Hepatocyte (in vitro differentiated cells): ENCODE measurements at places on chromosomes 12 and 14. TPM values are rescaled to one million over a fixed set of nuclear protein-coding genes. Genes with fewer than 3 reads are reported as not detected.
A peak's percentile ranks its signal among the peaks of the same experiment; 100 is the strongest.

CAPZA3 gene
- polyA plus RNA-seq = not detected in 2 replicates

DNA sequence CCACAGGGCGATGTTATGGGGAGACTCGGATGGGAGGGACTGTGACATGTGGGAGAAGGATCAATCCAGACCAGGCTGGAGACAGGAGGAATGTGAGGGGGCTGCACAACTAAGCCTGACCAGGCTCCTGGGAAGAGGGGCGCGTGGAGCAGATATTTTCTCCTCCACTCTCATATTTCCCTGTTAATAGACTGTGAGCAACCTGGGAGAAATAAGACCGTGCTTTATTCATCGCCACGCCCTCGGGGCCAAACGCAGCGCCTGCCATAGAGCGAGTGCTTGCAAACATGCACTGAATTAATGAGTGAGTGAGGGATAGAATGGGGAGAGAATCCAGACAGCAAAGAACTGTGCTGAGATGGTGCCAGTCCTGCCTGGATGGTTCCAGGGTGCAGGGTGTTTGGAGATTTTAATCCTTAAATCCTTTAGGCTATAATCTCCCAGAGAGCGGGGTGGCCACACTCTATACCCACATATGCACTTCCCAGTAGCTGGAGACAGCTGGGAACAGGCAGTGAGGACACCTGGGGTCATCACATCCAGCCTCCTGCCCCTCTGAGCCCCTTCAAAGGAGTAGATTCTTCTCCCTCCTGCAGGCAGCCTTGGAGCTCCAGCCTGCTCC, 13.6 kb upstream of the FAIM2 start:
- H3K27ac ChIP-seq = no peak overlapping the region
- H3K4me1 ChIP-seq = peaks cover 4% of the 10 kb centered on the region
- no peaks in the 10 kb centered on the region for H3K36me3 ChIP-seq
- H3K27me3 ChIP-seq = no peaks in the 10 kb centered on the region
- no peak for DNase-seq
- no peak overlapping the region for H3K4me3 ChIP-seq

LRRK2 gene
- polyA plus RNA-seq = 0.13 and 0.76 TPM in 2 replicates

DNA sequence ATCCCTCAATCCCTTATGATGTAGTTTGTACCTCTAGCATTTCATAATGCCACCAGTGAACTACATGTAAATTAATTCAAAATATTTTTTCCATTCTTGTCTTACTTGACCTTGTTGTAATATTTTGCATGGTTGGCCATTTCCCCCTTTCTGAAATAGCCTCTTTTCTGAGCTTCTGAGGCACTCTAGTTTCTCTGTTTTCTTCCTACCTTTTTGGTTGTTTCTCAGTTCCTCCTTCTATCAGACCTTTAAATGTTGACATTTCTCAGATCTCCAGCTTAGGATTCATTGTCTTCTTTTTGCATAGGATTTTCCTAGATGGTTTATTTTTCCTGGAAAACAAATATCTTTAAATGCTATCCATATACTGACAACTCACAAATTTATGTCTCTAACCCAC, 9.8 kb upstream of the RMST start:
- H3K4me3 ChIP-seq = no peak overlapping the region
- H3K36me3 ChIP-seq = no peaks in the 10 kb centered on the region
- no peaks in the 10 kb centered on the region for H3K27me3 ChIP-seq
- H3K27ac ChIP-seq = no peak overlapping the region
- DNase-seq = no peak

DNA sequence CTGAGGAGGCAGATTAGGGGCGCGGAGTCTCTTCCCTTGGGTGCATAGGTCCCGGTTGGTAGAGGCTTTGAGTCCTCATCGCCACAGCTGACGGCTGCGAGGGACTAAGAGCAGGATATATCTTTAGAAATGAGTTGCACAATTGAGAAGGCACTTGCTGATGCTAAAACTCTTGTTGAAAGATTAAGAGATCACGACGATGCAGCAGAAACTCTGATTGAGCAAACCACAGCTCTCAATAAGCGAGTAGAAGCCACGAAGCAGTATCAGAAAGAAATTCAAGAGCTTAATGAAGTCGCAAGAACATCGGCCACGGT, 22.1 kb downstream of the SPATS2 start:
- no peak overlapping the region for H3K4me3 ChIP-seq
- H3K27ac ChIP-seq = no peak overlapping the region
- DNase-seq = no peak
- H3K36me3 ChIP-seq = no peaks in the 10 kb centered on the region

DNA sequence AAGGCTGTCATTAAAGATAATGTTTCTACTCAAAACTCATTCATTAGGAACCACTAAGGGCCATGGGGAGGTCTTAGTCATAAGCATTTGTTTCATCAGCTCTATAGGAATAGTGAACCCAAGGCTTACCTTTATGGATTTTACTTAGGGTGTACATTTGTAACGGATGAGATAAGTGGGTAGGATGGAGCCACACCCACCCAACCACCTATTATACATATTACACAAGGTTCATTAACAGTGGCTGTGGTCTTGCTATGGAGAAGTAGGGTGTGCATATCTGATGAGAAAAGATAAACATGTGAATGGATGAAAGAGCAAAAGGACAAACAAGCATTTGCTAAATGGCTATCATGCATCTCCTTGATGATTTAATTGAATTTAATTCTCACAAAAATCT, 39.6 kb upstream of the ITPR2 start:
- no peak for DNase-seq
- no peaks in the 10 kb centered on the region for H3K27me3 ChIP-seq
- H3K36me3 ChIP-seq = no peaks in the 10 kb centered on the region

- no peak for DNase-seq
- H3K4me3 ChIP-seq = no peak overlapping the region
Observed at GRCh38 chr14:101192661-101193000, 289.1 kb upstream of the RTL1 start.

FGF6 gene
- polyA plus RNA-seq = not detected in 2 replicates

DNA sequence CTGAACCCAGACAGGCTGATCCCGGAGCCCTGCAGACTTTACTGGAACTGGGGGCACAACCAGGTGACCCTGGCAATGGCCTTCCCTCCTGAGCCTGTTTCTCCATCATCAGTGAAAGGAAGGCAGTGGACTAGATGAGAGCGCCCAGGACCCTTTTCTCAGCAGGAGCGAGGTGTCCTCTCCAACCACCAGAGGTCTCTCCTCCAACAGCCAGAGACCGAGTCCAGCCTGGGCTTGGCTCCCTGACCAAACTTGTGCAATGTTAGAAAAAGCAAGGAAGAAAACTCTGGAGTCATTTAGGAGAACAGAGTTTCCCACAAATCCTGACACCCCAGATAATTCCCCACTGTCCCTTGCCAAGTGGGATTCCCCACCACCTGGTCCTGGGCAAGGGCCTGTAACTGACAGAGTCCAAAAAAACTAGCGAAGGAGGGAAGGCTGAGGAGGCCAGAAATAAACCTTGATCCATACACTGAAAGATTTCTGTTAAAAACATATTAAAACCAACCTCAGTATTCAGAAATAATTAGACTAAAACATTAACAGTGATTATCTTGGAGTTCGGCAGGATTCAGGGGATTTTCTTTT, 9.0 kb downstream of the RPS6KL1 start:
- no peaks in the 10 kb centered on the region for H3K36me3 ChIP-seq
- DNase-seq = peak; percentile 87

C12orf56 gene
- 0.56 and 1.4 TPM in 2 replicates for polyA plus RNA-seq

- no peaks in the 10 kb centered on the region for H3K27me3 ChIP-seq
- no peak for DNase-seq
- H3K36me3 ChIP-seq = no peaks in the 10 kb centered on the region
- H3K4me3 ChIP-seq = no peak overlapping the region
- H3K4me1 ChIP-seq = no peaks in the 10 kb centered on the region
- no peak overlapping the region for H3K27ac ChIP-seq
Observed at GRCh38 chr12:115268451-115268850, 584.5 kb upstream of the TBX3 start.

GRCh38 chr12:109513977-109514376, 36.5 kb downstream of the UBE3B start:
- H3K27ac ChIP-seq = no peak overlapping the region
- H3K4me1 ChIP-seq = no peaks in the 10 kb centered on the region
- no peaks in the 10 kb centered on the region for H3K36me3 ChIP-seq
- no peak overlapping the region for H3K4me3 ChIP-seq
- no peaks in the 10 kb centered on the region for H3K27me3 ChIP-seq
- DNase-seq = no peak

DNA sequence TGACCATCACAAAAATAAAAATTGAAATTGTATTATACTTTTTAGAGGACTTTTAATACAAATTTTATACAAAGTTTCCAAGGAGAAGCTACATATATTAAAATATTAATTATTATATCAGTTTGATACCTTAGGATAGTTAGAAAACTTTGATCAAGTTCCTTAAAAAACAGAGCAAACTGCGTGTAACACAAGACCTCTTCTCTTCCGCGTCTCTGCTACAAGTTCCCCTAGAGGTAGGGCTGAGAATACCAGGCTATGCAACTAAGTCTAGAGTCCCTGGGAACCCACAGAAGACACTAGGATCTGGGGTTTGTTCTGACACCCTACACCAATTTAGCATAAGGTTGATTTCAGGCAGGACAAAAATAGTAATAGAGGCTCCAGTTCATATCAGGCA, 319.0 kb downstream of the FOXG1 start:
- no peaks in the 10 kb centered on the region for H3K4me1 ChIP-seq
- DNase-seq = peak; percentile 26
- no peak overlapping the region for H3K27ac ChIP-seq

GRCh38 chr14:91245029-91245428, 525 bp upstream of the GPR68 start:
- DNase-seq = no peak
- H3K36me3 ChIP-seq = no peaks in the 10 kb centered on the region
- H3K4me3 ChIP-seq = no peak overlapping the region
- peaks cover 2% of the 10 kb centered on the region for H3K4me1 ChIP-seq
- H3K27ac ChIP-seq = no peak overlapping the region
